WERI-Rb-1 (cell line): ENCODE measurements at places on chromosomes 13 and 19.

DNA sequence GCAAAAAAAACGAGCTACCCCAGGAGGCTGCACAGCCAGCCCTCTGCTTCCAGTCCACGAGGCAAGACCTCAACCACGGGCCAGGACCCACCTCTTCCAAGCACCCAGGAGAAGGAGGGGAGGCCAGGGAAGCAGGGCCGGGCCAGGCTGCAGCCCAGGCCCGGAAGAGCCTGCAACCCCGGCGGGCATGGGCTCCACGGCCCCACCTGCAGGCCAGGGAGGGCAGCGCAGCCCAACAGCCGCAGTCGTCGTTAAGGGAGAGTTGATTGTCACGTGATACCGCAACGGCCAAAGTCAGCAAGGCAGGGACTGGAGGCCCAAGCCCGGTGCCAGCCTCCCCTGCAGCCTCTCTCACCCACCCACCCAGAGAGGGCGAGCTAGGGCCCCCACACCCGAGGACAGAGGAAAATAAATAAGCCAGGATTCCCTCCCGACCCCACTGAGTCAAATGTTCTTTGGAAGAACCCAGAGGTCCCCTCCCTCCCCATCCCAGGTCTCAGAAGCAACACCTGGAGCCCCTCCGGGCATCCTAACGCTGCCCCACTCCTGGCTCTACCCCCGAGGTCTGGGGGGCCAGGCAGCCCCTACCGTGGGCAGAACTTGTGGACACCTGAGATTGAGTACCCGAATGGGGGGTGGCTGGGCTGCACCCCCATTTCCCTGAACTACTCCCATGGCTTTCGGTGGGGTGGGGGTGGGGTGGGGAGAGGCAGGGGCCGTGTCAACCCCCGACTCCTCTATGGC lies 5.2 kb upstream of the REXO1 start:
- DNase-seq: peak; percentile 88

GRCh38 chr19:45496349-45496953 lies 396 bp downstream of the RTN2 start:
- DNase-seq: peak; percentile 50

DNA sequence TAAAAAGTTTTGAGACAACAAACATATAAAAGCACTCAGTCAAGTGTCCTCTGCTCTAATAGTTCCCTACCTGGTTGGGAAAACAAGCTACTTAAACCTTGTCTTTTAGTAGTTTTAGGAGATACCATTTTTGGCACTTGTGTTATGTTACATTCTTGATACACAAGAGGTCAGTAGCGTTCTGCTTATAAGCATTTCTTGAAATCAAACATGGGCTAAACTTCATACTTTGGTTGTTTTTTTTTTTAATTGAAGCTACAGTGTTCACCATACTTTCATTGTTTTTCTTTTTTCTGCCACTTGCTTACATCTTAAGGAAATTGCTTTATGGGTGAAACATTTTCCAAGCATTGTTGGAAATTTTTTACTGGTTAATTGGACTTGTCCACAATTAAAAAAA lies 12.9 kb downstream of the NHLRC3 start:
- DNase-seq: no peak

GRCh38 chr13:75312884-75313520 lies 169.0 kb downstream of the TBC1D4 start:
- no peak for DNase-seq

- no peak for DNase-seq
Observed at GRCh38 chr19:718991-719512, 10.3 kb downstream of the PALM start.

DNA sequence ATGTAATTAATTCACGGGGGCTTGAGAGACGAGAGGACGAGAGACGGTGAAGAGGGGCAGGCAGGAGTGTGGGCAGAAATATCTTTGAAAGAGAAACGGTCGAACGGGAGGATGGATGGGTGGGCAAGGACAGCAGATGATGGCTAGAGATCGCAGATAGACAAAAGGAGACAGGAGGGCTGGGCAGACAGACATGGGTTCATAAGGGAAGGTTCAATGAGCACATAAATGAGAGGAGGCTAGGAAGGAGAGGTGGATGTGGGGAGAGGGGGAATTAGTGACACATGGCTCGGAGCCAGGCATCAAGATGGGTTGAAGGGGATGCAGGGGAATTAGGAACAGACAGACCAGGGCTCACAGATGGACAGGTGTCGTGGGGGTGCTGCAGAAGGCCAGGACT lies 1.1 kb downstream of the SYT3 start:
- DNase-seq: no peak

DNA sequence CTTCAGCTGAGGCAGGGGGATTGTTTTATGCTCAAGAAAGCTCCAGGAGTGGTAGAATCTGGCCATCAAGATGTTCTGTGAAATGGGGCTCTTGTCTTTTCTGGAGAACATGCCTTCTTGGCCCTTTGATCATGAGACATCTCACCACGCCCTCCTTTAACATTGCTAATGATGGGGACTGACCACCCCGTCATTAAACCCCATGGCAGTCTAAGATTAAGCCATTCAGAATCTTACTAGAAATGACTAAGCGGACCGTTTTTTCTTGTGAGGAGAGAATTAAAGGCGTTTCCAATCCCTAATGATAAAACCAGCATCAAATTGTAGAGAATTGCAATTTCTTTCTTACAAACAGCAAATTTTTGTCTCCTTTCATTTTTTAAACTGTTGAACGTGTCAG lies 89.4 kb downstream of the COL4A2 start:
- no peak for DNase-seq

GRCh38 chr13:101013245-101013644 lies 338.6 kb upstream of the TMTC4 start:
- DNase-seq: no peak
